ENCODE measurements at places on chromosomes 7 and 10.

GRCh38 chr7:46812101-46812675 is 769.7 kb downstream of the TNS3 start:
- DNase-seq = no peak

GRCh38 chr10:12539350-12540164 is 190.2 kb downstream of the CAMK1D start:
- DNase-seq = no peak

GRCh38 chr10:119302172-119302571 is 94.8 kb downstream of the GRK5 start:
- DNase-seq = no peak

- peak; percentile 38 for DNase-seq
Measured at GRCh38 chr10:34666008-34666704, 148.9 kb downstream of the PARD3 start.

DNA sequence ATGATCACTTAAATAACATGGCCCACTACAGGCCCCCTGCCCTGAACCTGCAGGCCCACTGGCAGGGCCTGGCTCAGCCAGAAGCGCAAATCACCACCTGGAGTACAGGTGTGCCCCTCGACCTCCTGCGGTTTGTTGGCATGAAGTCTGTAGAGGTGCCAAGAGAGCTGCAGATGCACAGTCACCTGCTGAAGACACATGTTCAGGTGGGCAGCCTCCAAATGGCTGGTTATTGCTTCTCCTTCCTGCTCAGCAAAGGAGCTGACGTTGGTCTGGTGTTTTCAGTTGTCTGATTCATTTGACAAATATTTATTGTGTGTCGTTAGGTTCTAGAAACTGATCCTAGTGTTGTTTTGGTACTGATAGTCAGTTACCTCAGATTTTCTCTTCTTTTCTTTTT is 29.0 kb downstream of the DHTKD1 start:
- no peak for DNase-seq

DNA sequence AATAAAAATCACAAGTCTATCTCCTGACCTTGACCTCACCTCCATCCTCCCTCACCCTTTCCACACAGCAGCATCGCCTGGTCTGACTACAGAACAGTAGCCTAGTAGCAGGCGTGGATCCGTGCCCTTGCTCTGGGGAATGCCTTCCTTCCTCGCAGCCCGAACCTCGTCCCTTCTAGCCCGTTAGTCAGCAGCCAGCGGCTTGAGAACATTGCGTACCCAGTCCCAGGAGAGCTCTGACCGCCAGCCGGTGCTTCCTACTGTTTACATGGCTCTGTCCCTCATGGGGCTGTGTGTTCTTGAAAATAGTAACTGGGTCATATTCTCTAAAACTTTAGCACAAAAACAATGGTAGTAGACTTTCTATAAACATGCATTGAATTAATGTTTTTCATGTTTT is 682.7 kb upstream of the IGFBP3 start:
- no peak for DNase-seq

GRCh38 chr7:91324663-91325062 is 60.4 kb downstream of the FZD1 start:
- DNase-seq = no peak

GRCh38 chr7:36777062-36777461 is 52.8 kb upstream of the AOAH start:
- DNase-seq = no peak

GRCh38 chr10:125985557-125986240 is 89.3 kb downstream of the FANK1 start:
- DNase-seq = no peak

DNA sequence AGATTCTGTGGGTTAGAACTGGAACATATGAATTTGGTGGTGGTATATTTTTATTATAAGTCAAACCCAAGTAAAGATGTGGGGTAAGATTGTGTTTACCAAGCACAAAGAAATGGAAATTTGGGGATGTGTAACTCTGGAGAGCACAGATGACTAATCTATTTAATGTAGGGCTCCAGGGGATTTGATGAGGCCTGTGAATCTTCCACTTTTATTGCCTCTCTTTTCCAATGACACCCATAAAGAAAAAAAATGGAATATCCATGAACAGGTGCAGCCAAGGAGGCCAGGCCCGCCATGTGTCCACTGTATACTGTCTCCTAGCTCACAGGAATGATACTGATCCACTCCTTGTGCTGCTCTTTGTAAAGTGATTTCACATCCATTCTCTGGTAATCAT is 2.8 kb downstream of the SRGN start:
- DNase-seq = no peak

DNA sequence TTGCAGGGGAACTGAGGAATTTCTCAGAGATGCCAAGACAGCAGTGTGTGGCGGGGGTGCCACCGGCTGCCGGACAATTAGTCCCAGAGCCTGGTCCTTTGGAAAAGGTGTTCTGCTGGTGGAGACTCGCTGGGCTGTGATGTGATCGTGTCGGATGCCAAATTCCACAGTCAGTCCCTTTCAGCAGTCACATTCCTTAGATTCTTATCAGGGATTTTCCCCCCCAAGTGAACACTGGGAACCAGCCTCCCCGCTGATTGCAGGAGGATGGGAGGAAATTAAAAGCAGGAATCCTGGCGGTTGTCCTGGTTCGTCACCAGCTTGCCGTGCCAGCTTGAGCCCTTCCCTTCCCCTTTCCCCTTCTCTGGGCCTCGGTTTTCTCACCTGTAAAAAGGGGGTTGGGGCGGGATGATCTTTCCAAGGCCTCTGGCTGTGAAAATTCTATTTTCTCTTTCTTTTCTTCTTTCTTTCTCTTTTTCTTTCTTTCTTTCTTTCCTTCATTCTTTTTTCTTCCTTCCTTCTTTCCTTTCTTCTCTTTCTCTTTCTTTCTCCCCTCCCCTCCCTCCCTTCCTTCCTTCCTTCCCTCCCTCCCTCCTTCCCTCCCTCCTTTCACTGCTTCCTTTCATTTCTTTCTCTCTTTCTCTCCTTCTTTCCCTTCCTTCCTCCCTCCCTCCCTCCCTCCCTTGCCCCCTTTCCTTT is 39.6 kb downstream of the COL26A1 start:
- no peak for DNase-seq

DNA sequence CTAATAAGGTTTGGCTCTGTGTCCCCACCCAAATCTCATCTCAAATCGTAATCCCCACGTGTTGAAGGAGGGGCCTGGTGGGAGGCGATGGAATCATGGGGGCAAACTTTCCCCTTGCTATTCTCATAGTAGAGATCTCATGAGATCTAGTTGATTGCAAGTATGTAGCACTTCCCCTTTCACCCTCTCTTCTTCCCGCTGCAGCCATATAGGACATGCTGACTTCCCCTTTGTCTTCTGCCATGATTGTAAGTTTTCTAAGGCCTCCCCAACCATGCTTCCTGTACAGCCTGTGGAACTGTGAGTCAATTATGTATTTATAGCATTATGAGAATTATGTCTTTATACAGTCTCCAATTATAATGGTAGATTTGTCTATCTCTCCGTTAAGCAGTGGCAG is 594.5 kb downstream of the ACTR3B start:
- DNase-seq = no peak

- no peak for DNase-seq
Measured at GRCh38 chr10:30072068-30072467, 12.7 kb upstream of the JCAD start.

GRCh38 chr10:43806831-43807640 is 158.4 kb upstream of the ZNF32 start:
- DNase-seq = no peak
